CD4-positive, alpha-beta T cell treated with Interleukin-2 at 100 ng/mL for 4 hours (primary cell): ENCODE measurements at places on chromosomes 3 and 15.

GRCh38 chr3:197297002-197297401 is 1.4 kb downstream of the DLG1 start:
- no peak for DNase-seq

DNA sequence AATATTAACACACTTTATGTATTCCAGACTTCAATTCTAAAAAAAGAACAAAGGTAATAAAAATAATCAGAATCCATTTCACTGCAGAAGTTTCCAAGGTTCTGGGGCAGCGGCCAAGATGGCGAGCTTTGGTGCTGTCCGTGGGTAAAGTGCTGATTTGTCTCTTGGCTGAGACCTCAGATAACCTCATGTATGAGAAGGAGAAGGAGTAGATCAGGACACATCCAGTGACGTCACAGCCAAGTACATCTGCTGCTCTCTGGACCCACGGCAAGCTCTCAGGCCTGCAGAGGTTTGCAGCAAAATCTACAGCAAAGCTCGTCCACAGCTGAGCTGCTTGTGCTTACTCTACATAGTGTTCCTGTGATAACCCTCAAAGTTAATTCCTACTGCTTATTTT is 165.7 kb downstream of the MAGI1 start:
- DNase-seq: no peak

- no peak for DNase-seq
These were observed 363.4 kb upstream of the C2CD4B start for GRCh38 chr15:62528505-62528904.

DNA sequence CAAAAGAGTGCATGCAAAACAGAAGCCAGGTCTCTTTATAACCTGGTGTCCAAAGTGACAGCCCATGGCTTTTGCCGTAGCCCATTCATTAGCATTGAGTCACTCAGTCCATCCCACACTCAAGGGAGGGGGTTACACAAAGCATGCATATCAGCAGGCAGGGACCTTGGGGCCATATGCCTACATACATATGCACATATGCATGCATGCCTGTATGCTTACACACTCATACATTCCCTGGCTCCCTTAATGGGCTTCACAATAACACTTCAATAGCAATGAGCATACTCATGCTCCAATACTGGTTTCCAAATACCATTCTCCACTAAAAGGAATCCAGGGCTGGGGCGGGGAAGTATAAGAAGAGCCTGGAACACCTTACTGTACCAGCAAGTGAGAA is 22.0 kb downstream of the TRPM1 start:
- DNase-seq: no peak

DNA sequence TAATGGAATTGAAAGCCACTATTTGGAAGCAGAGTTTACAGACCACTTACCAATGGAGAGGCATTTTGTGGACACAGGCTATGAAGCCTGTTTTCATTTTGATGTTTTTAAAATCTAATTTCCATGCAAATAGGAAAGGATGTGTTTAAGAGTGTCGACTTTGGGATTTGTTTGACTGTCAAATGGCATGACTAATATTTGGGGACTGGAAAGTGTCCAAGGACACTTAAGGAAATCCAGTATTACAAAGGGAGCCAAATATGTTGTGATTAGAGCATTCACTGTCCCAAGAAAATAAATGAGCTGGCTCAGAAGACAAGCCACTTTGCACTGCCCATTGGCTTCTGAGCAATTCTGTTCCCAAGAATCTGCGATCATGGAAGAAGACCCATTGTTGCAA is 34.0 kb upstream of the SLC6A11 start:
- no peak for DNase-seq

DNA sequence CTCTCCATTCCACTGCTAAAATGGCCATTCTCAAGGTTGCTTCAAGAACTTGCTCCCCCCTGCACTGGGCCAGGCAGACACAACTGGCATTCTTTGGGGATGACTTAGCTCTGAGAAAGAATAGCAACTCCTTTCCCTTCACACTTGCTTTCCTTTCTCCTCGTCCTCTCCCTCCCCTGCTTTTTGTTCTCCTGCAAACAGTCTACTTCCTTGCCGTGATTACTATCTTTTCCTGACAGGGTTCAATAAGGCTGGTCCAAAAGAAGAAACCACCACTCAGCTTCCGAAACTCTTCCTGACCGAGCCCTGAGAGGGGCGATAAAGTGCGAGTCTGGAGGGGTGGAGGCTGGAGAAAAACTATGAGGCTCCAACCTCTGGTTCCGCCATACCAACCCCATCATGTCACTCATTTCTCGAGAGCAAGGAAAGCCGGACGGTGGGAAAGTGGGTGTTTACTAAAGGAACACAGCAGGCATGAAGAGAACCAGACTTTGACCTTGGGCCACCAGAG is 5.0 kb downstream of the AMOTL2 start:
- DNase-seq: no peak

DNA sequence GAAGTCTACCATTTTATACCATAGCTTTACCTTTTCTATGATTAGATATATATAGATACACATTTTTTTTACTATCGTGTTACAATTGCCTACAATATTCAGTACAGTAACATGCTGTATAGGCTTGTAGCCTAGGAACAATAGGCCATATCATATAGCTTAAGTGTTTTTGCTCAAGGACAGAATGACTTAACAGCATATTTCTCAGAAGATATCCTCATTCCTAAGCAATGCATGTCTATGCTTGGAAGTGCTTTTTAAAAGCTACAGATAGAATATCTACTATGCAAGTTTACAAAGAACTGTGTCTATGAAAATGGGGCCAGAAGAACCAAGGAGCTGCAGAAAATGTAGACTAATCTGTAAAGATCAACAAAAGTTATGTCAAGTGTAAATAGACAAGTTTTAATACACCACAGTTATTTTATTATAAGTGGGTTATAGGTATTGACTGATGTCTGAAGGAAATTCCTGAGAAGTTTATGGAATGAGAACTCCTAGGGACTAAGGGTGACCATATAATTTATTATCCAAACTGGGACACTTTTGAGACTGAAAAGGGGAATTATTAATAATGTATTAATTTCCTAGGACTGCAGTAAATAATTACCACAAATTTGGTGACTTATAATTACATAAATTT is 138.7 kb upstream of the TGFBR2 start:
- DNase-seq: no peak

DNA sequence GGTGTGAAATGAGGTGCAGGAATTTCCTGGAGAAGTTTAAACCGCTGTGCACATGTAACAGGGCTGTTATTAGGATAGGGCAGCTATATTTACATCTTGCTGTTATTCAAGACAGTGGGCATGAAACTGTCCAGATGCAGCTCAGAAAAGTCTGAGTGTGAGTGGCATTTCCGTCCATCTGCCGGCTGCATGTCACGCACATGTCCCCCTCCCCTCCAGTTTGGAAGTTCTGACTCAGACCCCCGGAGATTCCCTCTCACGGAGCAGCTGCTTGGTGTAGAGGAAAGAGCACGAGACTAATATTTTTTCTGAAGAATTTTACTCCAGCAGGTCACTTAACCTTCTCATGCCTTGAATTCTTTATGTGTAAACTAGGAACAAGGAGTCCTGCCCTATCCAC is 69.8 kb downstream of the FEM1B start:
- no peak for DNase-seq

DNA sequence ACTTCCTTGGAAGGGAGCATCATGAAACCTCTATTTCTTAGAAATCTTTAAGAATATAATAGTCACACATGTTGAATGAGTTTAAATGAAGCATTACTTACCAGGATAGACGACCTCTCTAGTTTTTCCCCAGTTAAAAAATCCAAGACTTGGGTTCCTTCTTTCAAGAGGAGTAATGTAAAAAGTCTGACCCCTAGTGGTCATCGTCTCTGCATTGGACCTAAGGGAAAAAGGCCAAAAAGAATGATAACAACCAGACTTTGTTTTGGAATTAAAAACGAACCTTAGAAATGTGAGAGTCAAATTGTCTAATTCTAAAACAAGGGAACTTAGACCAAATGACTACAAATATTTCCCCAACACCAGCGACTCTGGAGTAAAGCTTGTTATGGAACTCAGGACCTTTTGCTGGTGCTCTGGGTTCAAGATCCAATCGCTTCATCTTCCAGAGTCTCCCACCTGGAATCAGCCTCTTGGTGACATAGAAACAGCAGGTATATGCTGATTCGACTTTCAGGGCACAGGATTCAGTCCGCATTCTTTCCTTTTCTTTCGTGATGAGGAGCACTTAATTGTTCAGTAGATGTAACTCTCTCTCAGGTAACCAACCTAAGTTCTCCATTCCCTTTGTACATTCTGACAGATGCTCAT is 214.8 kb upstream of the TPRG1 start:
- DNase-seq: peak; percentile 58

DNA sequence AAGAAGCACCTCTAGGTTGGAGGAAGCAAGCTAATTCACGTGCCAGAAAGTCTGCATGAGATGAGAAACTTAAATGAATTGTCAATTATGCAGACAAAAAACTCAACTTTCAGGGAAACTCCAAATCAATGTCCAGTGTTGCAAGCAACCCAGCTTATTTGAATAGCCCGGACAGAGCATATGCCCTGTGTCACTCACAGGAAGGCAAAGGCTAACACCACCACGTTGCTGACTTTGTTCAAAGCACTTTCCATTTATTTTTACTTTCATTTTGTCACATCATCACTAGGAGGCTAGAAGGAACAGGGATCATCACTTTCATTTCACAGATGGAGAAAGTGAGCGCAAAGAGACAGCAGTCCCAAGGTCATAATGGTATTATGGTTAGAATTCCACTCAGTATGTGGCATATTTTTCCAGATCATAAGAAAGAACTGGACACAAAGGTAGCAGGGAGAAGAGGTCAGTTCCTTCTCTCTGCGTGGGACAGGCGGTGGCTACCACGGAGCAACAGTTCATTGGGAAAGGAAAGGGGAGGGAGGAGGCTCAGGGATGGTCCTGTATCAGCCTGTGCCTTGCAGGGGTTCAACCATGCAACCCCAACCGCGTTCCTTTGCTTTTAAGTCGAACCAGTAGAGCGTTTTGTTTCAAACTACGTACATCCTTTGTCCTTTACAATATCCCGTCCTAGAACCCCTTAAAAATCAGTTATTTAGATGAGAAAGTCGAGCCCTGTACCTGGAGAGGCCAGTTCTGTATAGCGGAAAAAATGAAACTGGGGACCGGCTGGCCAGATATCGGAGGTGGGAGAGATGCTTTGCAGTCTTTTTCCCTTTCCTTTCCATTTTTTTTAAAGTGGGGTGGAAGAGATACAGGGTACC is 1.1 kb downstream of the HEG1 start:
- peak; percentile 40 for DNase-seq
